ENCODE measurements at places on chromosomes 1 and 21.

- DNase-seq = peak; percentile 93
These were observed 9.8 kb upstream of the SFN start for GRCh38 chr1:26853156-26853555.

DNA sequence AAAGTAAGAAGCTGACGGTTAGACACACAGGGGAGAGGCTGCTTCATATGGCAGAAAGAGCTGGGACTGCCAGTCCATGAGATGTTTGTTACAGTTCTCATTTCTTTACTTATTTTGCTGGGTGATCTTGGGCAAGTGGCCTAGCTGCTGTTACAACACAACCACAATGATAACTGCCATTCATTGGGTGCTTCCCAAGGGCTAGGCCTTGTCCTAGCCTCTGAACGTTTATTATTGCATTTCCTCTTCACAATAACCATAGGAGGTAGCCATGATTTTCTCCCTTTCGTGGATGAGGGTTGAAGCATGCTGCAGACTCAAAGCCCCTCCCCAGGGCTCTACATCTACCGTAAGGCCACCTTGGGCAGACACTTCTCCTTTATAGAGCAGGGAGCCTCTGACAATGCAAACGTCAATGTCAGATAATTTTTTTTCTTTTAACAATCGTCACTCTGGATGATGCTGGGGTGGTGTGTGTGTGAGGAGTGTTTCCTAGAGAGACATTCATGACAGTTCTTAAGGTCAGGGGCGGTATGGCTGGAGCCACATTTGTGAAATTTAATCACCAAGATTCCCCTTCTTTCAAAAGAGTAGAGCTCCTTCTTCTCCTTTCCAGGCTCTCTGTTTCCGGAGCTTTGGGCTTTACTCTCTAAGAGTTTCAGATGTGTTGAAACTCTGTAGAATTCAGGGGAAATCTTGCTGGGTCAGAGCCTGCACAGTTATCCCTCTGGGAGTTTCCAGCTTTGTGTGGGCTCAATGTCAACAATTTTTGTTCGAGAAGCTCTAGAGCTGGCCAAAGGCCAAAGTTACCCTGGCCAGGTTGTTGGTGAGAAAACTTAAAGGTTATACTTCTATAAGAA, 138.5 kb upstream of the SGIP1 start:
- DNase-seq = no peak

DNA sequence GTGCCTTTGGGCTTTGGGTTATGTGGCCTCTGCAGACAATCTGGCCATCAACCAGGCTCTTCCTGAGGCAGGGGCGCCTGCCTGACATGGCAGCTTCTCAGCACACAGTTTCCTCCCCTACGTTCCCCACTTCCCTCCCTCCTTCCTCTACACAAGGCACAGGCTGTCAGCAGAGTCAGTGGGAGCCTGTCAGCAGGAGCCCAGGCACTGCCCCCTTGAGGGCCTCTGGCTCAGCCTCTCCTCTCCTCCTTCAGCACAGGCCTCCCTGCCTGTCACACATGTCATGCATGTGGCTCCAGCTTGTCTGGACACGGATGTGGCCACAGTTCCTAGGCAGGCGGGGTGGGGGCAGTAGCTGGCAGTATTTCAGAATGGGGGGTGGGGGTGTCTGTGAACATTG, 52.2 kb upstream of the ARTN start:
- no peak for DNase-seq

DNA sequence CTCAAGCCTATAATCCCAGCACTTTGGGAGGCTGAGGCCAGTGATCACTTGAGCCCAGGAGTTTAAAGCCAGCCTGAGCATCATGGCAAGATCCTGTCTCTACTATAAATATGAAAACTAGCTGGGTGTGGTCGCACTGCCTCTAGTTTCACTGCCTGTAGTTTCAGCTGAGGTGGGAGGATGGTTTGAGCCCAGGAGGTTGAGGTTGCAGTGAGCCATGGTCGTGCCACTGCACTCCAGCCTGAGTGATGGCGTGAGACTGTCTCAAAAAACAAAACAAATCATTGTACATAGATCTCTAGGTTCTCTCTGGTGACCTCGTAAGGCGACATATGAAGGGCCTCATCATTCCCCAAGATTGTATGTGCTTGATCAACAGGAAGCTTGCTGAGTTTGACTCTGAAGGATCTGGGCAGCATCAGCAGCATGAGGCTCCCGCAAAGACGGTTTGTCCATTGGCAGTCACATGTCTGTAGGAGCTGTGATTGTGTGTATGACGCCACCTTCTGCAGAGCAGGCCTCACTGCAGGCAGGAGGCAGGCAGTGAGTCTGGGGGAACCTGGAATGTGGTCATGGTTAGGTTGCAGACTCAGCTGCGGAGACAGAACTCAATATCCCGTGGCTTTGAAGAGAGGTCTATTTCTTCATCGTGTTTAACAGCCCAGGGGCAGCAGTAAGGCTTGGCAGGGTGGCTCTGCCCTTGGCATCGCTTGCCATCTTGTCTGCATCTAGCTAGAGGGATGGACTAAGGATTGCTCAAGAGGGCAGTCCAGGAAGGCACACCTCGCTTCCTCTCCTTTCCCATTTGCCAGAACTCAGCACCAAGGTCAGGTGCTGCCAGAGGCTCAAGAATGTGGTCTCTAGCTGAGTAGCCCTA, 14.0 kb downstream of the ATP5PO start:
- peak; percentile 69 for DNase-seq

DNA sequence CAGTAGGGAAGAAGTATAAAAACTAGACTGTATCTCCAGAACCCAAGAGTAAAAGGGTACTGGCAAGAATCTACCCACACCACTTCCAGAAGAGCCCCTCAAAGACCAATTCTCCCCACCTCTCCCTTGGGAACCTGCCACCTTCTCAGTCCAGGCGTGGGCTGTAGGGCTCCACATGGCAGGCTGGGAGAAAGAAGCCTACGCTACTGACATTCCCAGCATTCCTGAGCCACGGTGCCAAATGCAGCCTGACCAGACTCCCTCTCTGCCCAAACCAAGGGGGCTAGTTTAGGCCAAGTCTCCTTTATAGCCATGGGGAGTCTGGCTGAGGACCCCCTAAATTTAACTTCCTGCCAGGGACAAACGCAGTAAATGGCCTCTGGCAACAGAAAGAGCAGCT, 2.0 kb downstream of the UBE2Q1 start:
- DNase-seq = peak; percentile 69

DNA sequence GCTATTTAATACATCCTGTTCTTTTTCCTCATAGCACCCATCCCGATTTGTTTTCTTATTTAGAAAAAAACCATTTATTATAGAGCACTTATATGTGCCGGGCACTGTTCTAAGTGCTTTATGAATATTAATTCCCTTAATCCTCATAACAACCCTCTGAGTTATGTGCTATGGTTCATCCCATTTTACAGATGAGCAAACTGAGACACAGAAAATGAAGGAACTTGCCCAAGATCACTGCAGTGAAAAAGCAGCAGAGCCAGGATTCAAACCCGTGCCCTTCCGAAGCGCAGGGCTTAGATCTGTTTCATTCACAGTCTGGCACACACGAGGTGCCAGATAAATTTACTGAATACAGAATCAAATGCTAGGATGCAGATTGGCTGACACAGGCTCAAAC, 85.1 kb upstream of the ZC3H12A start:
- DNase-seq = no peak

GRCh38 chr1:121408354-121408753, 223.6 kb downstream of the SRGAP2C start:
- no peak for DNase-seq

DNA sequence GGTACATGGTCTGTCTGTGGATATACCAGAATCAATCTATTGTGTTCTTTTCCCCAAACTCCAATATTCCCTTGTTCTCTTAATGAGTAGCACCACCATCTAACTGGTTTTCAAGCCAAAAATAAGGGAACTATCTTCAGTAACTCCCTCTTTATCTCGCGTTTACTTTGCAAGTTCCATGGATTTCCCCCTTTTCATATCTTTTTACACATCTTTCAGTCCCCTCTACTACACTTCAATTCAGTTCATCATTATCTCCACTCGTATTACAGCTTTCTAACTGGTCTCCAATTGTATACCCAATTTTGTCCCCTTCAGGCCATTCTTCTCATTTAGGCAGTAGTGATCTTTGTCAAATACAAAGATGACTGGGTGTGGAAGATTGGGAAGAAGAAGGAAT, 4.1 kb upstream of the TMCO1 start:
- DNase-seq = no peak

DNA sequence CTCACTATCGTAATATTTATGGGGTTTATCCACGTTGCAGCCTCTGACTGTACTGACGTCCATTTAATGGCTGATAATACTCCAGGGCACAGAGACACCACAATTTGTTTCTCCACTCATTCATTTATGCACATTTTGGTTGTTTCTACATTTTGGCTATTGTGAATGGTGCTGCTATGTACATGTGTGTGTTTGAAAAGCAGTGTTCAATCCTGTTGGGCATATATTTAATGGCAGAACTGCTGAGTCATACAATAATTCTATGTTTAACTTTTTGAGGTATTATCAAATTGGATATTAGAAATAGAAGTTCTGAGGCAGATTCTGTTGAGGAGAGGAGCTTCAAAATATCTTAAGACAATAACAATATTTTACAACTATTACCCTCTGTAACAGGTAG, 39.0 kb upstream of the NADK start:
- no peak for DNase-seq

DNA sequence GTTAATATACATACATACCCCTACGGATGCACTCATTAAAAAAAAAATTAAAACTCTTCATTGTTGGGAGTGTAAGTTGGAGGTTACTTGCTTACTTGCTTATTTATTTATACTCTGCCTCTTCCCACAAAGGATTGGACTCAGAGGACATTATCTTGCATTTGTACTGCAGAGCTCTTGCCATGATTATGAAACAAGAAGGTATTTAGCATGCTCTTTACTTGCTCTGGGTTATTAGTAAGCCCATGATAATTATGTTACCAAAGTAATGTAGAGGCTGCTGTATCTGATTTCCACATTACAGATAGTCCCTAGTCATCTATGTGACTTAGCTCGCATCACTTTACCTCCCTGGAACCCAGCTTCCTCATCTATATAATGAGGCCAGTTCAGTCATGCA, 355.1 kb upstream of the PTBP2 start:
- DNase-seq = no peak

DNA sequence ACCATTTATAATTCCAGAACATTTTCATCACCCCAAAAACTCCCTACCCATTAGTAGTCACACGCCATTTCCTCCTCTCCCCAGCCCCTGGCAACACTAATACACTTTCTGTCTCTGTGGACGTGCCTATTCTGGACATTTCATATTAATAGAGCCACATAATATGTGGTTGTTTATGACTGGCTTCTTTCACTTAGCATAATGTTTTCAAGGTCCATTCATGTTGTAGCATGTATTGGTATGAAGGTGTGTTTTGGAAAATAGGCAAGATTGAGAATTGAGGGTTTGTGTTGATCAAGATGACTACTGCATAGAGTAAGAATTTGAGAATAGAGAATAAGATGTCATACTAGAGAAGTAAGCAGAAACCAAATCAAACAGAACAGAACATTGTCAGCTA, 67.5 kb downstream of the ZFYVE9 start:
- DNase-seq = no peak

GRCh38 chr1:209802117-209802779, 3.7 kb downstream of the IRF6 start:
- no peak for DNase-seq

- DNase-seq = no peak
These were observed 4.5 kb downstream of the GUCA2B start for GRCh38 chr1:42157667-42158066.

GRCh38 chr1:115255154-115255553, 82.9 kb downstream of the NGF start:
- peak; percentile 48 for DNase-seq

GRCh38 chr1:11701551-11701961, 10.0 kb downstream of the DRAXIN start:
- DNase-seq = peak; percentile 69

- DNase-seq = peak; percentile 35
These were observed 3.5 kb downstream of the GCLM start for GRCh38 chr1:93905734-93906133.

DNA sequence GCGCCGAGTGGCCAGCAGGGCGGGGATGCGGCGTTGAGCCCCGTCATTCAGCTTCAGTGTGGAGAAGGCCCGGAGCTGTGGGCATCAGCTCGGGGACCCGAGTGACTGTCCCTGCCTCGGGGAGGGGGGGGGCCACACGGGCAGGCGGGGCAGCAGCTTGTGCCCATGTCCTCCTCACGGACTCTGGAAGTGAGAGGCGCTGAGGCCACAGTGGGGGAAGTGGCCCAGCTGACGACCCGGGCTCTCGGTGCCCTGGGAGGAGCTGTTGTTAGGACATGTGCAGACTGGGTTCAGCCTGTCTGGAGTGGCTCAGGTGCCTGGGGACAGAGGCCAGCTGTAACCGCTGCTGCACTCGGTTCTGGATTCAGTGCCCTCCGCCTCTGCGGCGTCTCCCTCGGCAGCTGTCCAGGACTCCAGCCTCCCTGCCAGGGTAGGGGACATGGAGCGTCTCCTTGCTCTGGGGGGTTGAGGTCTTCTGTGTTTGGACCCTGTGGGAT, 71.1 kb downstream of the SKI start:
- DNase-seq = no peak

DNA sequence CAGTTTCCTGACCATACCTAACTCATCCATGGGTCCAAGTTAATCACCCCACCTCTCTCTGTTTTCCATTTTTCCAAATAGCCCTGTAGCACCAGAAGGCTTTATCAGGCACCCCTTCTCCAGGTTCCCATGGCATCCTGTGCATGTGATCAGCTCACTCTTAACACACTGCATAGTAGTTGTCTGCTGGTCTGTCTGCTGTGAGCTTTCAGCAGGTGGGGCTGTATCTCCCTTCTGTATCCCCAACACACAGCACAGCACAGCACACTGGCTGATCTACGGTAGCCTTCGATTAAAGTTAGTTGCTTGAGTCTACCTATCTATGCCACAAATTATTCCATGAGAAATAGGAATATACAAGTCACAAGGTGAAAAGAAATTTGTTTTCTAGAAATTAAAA, 54.3 kb upstream of the C1orf198 start:
- no peak for DNase-seq

DNA sequence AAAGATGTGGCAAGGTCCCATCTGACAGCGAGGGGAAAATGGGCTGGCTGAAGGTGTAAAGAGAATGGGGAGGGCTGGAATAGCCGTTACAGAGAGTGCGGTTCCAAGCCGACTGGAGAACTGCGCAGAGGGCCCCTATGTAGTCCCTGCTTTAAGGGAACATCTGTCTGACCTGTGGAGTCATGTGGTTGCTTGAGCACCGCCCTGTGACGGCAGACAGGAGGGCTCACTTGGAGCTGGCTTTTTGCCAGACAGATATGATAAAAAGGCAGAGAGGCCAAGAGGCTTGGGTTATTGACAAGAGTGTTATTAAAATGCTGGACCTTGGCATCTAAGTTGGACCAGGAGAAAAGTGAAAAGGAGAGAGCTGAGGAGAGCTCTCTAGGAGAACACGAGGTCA, 5.9 kb upstream of the PTPRF start:
- DNase-seq = no peak

All from AG20443 (cell line).